Heart right ventricle (tissue), 16 donors: ENCODE measurements at places on chromosomes 5 and 9. TPM values are rescaled to one million over a fixed set of nuclear protein-coding genes. Genes with fewer than 3 reads are reported as not detected.

GRCh38 chr5:125410537-125411070 lies 664.2 kb upstream of the ZNF608 start:
- H3K4me1 ChIP-seq = peaks cover 50% of the 10 kb centered on the region
- H3K27me3 ChIP-seq = no peaks in the 10 kb centered on the region
- no peak overlapping the region for H3K27ac ChIP-seq
- no peak for DNase-seq

DNA sequence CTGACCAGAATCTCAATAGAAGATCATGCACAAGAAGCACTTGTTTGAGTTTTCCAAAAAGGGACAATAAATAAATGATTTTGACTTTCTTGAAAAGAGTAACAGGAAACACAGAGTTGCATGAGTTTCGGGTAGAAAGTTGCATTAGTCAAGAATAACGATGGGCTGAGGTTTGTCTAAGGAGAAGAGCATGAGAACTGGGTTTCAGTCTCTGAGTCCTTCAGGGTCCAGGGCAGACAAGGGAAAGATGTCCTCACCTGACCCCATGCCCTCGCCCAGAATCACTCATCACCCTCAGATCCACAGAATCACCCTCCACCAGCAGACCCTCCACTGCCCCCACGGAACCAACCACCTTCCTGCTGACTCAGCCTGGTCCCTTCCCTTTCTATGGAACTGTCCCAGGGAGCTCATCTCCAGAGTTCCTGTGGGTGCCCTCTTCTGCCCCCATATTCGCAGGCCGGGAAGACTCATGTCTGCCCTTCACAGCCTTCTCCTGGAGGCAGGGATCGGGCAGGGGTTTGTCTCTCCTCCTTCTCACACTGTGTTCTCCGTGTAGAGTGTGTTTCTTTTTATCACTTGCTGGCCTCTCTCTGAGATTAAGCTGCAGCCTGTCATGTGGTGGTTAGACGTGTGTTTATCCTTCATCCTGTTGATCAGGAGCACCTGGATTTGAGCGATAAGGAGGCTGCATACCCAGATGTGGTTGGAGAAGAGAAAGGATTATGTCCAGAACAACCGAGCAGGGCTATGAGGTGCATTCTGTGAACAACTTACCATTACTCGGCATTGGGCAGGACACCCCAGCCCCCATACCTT lies 442.6 kb downstream of the MAT2B start:
- no peaks in the 10 kb centered on the region for H3K36me3 ChIP-seq
- no peak for DNase-seq
- no peak overlapping the region for H3K27ac ChIP-seq
- H3K4me3 ChIP-seq = no peak overlapping the region
- no peaks in the 10 kb centered on the region for H3K27me3 ChIP-seq

DNA sequence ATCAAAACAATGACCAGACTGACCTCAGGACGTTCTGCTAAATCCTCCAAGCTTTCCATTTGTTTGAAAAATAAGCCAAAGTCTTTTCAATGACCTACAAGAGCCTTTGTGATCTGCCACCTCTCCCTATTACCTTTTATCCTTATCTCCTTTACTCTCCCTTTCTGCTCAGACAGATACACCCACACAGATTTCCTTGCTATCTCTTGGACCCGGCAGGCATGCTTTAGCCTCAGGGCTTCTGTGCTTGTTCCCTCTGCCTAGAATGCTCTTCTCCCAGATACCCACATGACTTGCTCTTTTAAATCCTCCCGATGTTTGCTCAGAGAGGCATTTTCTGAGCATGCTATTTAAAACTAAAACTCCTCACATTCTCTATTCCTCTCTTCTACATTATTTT lies 8.9 kb upstream of the ELOVL7 start:
- H3K27me3 ChIP-seq = no peaks in the 10 kb centered on the region
- no peak overlapping the region for H3K27ac ChIP-seq
- H3K4me3 ChIP-seq = no peak overlapping the region
- no peak for DNase-seq
- H3K4me1 ChIP-seq = no peaks in the 10 kb centered on the region
- no peaks in the 10 kb centered on the region for H3K36me3 ChIP-seq

DNA sequence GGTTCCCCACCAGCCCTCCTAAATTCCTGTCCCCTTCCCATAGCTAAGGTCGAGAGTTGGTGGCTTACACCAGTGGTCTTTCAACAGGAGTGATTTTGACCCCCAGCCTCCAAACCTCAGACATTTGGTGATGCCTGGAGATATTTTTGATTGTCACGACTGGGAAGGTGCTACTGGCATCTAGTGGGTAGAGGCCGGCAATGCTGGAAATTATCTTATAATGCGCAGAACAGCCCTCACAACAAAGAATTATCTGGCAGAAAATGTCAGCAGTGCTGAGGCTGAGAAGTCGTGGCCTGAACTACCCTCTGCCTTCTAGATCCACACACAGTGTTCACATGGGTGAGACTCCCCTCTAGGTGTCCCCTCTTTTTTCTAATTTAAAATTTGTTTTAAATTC lies 69.6 kb downstream of the IL31RA start:
- H3K27me3 ChIP-seq = no peaks in the 10 kb centered on the region
- H3K4me3 ChIP-seq = no peak overlapping the region
- no peak for DNase-seq
- no peaks in the 10 kb centered on the region for H3K4me1 ChIP-seq
- H3K36me3 ChIP-seq = no peaks in the 10 kb centered on the region

- no peak overlapping the region for H3K4me3 ChIP-seq
- peaks cover 9% of the 10 kb centered on the region for H3K27me3 ChIP-seq
- H3K27ac ChIP-seq = no peak overlapping the region
- no peaks in the 10 kb centered on the region for H3K36me3 ChIP-seq
- H3K4me1 ChIP-seq = peaks cover 7% of the 10 kb centered on the region
These were observed 18.7 kb downstream of the CPLX2 start for GRCh38 chr5:175889910-175890684.

- H3K27me3 ChIP-seq = no peaks in the 10 kb centered on the region
- DNase-seq = no peak
- peaks cover 18% of the 10 kb centered on the region for H3K36me3 ChIP-seq
- H3K4me1 ChIP-seq = no peaks in the 10 kb centered on the region
These were observed 34.5 kb upstream of the ORM1 start for GRCh38 chr9:114288193-114289091.

Gene CAMK2A
- total RNA-seq = 16.1 TPM

Gene PTGES
- 1.6 TPM for total RNA-seq
